ENCODE measurements at places on chromosomes 7 and 10.

DNA sequence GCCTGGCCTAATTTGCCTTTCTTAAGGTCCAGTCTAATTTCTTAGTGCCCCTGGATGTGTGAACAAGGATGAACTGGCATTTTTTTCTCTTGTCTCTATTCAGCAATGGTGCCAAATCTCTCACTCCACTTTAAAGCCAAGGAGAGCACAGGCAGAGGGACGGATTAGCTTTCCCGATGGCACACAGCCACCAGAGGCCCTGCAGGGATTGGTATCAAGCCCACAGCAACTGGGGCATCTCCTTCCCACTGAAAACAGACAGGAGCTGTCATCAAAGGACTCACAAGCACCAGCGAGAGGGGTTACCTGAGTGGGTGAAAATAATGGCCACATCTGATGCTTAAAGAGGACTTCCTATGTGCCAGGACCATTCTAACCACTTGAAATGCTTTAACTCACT is 83.1 kb downstream of the ITIH5 start:
- no peak for DNase-seq

DNA sequence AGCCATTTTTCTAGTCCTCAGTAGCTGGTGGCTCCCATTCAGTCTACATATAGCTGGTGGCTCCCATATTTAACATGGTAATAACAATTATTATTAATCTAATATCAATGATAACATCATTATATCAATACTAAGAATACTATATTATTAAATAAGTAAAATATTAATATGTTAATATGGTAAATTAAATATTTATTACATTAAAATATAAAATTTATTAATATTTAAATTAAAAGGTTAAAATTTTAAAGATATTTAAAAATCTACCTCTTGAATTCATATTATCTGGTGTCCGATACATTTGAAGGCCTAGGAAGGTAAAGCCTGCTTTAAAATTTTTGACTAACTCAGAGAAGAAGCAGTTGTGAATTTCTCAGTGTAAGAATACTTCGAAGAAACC is 69.8 kb downstream of the SPAG6 start:
- DNase-seq = no peak

GRCh38 chr7:16930946-16931345 is 49.2 kb upstream of the AGR3 start:
- no peak for DNase-seq

DNA sequence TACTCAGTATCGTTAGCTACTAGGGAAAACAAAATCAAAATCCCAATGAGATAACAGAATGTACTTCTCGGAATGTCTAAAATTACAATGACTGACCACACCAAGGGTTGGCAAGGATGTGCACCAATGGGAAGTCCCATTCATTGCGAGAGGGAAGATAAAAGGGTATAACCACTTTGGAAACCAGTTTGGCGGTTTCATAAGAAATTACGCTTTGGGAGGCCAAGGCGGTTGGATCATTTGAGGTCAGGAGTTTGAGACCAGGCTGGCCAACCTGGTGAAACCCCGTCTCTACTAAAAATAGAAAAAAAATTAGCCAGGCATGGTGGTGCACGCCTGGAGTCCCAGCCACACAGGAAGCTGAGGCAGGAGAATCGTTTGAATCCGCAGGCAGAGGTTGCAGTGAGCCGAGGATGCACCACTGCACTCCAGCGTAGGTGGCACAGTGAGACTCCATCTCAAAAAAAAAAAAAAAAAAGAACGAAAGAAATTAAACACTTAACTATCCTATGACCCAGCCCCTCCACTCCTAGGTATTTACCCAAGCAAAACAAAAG is 7.6 kb downstream of the HACD1 start:
- no peak for DNase-seq

- DNase-seq = no peak
These were observed 273.8 kb downstream of the AUTS2 start for GRCh38 chr7:69871886-69872569.

All from left hindlimb (tissue), 1 donor.